ENCODE measurements at places on chromosomes 2 and 18.

DNA sequence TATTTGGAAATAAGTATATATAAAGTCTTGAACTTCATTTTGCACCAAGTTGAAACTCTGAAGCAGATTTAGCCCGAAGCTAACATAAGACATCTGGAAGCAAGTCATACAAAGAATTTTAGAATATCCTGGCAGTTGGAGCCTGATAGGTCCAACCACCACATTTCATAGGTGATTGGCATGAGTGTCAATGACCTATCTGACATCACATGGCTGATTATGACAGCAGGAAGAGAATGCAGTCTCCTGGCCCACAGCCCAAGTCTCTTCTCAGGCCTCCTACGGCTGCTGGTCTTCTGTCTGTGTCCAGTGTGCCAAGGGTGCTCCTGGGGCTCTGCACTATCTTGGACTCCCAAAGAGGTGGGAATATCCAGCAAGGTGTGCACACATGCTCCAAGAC lies 325.7 kb upstream of the ACVR2A start:
- no peak for ATAC-seq

GRCh38 chr2:219658196-219658846 lies 30.9 kb downstream of the SLC4A3 start:
- no peak for ATAC-seq

DNA sequence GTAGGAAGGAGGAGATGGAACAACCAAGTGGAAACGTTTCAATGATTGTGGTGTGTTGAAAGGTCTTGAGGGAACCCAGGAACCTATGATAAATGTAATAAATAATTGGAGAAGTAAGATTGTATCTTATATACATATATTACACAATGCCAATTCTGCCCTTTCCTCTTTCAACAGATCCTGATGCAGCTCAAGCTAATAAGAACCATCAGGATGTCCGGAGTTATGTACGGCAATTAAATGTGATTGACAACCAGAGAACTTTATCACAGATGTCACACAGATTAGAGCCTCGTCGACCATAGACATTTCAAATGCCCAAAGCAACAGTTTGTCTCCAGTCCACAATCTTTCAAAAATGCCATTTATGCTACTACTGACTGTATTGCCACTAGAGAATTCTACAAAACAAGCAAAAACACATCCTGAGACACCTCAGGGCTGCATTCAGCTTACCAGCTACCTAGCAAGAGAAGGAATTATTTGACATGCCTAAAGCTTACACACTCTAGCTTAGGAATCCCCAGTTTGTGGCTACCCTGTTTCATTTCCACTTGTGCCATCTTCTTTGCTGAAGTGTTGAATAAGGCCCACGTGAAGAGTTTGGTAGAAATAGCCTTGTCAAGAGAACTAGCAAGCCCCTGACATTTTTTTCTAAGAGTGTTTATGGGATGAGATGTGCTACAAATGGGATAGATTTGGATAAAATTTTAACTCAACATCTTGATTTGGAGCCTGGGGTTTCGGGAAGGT lies 24.0 kb upstream of the MAP3K20 start:
- ATAC-seq: no peak

- peak; percentile 65 for ATAC-seq
Measured at GRCh38 chr2:159506764-159507440, 109.4 kb downstream of the BAZ2B start.

DNA sequence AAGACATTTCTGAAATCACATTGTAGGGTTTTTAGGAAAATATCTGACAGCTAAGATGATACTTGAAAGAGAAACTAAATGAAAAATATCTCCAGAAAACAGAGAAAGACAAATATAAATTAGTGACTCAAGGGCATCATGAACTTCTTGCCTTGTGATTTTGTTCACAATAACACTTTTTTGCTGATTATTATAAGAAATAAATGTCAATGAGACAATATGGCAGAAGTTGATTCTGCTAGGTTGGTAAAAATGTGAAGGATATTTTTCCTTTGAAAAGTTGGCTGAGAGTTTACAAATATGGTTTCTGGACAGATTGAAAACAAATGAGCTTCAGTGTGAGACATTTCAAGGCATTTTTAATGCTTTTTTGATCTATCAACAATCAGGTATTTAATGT lies 1631.2 kb upstream of the ACVR2A start:
- no peak for ATAC-seq

DNA sequence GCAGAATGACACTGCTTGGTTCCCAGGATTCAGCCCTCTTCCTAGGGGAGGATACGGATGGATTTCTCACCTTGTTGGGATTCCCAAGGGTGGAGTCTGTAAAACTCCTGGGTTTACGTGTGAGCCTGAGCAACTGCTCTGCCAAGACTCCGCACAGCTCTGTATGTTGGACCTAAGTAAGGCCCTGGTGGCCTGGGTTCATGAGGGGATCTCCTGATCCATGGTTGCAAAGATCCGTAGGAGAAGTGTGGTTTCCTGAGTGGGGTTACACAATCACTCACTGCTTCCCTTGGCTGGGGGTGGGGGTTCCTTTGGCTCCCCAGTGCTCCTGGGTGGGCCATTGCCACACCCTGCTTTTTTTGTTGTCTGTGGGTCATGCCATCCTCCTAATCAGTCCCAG lies 37.7 kb downstream of the ANKRD12 start:
- no peak for ATAC-seq

GRCh38 chr2:72138011-72138881 lies 9.4 kb downstream of the CYP26B1 start:
- ATAC-seq: no peak

DNA sequence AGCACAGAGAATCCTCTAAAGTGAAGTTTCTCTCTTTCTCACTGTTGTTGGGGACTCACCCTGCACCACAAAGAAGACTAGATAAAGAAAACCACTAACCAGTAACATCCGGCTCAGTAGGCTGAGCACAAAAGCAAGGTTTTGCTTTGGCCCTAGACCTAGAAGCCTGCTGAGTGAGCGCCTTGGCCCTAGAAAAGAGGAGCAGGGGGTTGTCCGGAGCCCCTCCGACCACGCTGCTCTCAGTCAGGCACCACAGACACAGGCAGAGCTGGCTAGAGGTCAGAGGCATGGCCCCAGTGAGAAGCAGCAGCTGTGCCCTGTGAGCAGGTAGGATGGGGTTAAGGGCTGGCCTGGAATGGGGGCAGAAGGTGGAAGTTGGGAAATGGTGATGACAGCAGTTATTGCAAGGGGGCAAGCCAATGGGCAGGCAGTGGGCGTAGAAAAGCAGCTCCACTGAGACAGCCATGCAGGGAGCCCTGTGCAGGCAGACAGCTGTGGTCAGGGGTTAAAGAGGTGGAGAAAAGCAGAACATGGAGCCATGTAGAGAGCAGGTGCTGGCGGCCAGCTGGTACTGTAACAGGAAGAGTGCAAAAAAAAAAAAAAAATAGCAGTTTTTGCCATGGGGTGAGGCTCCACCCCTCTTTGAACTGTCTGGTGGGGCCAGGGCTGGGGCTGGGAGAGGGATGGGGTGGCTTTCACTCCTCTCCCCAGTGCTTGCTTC lies 36.9 kb upstream of the SLC14A1 start:
- no peak for ATAC-seq
